ENCODE measurements at places on chromosomes 1 and 21.

DNA sequence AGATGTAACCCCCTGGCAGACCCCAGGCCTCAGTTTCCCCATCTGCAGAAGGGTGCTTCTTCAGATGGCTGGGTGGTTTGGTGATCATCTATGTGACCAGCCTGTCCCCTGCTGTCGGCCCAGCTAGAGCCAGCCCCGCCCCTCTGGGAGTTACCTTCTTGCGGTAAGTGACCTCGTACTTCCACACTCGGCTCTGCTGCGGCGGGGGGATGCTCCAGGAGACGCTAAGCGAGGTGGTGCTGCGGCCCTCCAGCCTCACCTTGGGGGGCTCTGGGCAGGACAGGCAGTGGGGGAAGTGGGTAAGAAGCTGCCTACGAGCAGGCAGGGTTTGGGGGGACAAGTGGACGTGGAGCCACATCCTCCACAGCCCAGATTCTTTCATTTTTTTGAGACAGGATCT lies 20.4 kb downstream of the EPHA2 start:
- DNase-seq = no peak

DNA sequence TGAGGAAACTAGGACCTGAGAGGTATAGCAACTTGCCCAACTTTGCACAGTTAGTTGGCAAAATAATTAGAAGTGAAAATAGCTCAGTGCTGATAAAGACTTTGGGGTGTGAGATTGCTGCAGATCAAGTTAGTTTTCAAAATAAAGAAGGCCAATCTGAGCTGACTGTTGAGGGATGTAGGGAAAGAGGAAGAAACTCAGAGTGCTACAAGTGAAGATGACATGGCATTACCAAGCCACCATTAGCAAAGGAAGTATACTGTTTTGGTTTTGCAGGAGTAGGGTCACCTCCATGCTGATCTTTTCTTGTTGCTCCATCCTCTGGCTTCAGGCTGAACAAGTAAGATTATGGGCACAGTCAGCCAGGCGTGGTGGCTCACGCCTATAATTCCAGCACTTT lies 78.7 kb upstream of the ADAM30 start:
- no peak for DNase-seq

GRCh38 chr1:1939296-1940122 lies 20.4 kb upstream of the TMEM52 start:
- no peak for DNase-seq

GRCh38 chr1:68969441-68969840 lies 472.6 kb upstream of the DEPDC1 start:
- DNase-seq = no peak

DNA sequence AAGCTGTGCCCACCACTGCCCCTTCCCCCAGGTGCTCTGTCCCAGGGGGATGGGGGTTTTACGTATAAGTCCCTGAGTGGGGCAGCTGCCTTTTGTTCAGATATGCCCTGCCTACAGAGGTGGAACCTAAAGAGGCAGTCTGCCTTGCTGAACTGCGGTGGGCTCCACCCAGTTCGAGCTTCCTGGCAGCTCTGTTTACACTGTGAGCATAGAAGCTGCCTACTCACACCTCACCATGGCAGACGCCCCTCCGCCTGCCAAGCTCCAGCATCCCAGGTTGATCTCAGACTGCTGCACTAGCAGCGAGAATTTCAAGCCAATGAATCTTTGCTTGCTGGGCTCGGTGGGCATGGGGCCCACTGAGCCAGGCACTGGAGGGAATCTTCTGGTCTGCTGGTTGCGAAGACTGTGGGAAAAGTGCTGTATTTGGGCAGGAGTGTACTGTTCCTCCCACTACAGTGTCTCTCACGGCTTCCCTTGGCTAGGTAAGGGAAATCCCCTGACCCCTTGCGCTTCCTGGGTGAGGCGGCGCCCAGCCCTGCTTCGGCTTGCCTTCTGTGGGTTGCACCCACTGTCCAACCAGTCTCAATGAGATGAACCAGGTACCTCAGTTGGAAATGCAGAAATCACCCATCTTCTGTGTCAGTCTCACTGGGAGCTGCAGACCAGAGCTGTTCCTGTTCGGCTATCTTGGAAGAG lies 17.6 kb upstream of the RWDD3 start:
- no peak for DNase-seq

DNA sequence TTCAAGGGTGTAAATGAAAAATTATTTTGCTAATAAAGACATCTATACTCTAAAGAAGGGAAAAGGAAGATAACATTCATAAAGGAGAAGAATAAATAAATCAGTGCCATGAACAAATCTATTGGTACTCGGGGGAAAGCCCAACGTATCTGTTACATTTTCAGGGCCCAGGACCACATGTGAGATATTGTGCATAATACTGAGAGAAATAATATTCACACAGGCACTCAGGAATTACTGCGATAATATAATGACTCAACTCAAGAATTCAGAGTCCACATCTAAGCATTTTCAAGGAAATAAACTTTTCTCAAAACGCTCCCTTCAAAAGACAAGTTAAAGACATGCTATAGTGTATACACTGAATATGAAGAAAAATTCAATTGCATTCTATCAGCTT lies 108.8 kb downstream of the SMYD2 start:
- no peak for DNase-seq

DNA sequence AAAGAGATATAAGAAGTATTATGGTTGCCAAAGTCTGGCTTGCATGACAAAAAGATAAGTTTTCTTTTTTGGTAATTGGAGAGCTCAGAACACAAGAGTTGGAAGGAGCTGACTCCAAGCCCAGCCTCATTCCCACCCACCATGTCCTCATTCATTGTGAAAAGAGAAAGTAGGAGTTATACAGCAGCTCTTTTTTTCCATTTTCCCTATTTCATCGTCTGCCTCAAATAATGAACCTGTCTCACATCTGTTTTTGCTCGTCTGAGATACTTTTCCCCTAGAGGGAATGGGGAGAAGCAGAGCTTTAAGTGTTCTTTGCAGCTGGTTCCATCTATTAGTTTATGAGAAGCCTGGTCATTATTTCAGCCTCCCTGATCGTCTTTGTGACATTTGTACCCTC lies 34.7 kb downstream of the AGT start:
- no peak for DNase-seq

GRCh38 chr1:66925944-66926343 lies 1.2 kb downstream of the MIER1 start:
- DNase-seq = no peak

Data from activated CD4-positive, alpha-beta T cell treated with anti-CD3 and anti-CD28 coated beads, Interleukin-2, amount 50 U/mL, for 24 hours (primary cell).